ENCODE measurements at places on chromosomes 3 and 15.

- no peak for DNase-seq
Observed at GRCh38 chr3:159260049-159260662, 458.3 kb downstream of the MFSD1 start.

- DNase-seq, result no peak
Observed at GRCh38 chr3:182083112-182083511, 371.4 kb downstream of the SOX2 start.

- no peak for DNase-seq
Observed at GRCh38 chr3:48980295-48980694, 9.7 kb upstream of the P4HTM start.

GRCh38 chr3:126982471-126983175, at the start of gene PLXNA1:
TSS of gene PLXNA1 (plus strand) at chr3:126983115. CDS start at chr3:126988594, 5,479 bp downstream.
- DNase-seq, result peak; percentile 90

GRCh38 chr15:56887782-56888438, 30.5 kb upstream of the TCF12 start:
- DNase-seq, result no peak

DNA sequence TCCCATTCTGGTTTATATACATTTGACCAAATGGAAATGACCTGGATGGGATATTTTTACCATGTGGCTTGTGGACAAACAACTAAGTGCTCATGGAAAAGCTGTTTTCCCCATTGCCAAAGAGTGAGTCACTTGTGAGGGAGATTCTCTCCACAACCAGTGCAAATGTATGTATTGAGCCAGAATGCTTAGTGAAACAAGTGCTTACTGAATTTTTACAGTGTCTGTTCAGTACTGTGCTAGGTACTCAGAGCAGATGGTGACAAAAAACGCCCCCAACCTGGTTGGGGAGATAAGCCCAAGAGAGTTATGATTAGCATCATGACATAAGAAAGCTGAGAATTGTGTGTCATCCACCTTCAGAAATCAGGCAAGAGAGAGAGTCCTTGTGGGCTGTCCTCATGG, 2.3 kb downstream of the CHP1 start:
- no peak for DNase-seq

GRCh38 chr3:53171827-53172505, 11.0 kb downstream of the PRKCD start:
- no peak for DNase-seq

DNA sequence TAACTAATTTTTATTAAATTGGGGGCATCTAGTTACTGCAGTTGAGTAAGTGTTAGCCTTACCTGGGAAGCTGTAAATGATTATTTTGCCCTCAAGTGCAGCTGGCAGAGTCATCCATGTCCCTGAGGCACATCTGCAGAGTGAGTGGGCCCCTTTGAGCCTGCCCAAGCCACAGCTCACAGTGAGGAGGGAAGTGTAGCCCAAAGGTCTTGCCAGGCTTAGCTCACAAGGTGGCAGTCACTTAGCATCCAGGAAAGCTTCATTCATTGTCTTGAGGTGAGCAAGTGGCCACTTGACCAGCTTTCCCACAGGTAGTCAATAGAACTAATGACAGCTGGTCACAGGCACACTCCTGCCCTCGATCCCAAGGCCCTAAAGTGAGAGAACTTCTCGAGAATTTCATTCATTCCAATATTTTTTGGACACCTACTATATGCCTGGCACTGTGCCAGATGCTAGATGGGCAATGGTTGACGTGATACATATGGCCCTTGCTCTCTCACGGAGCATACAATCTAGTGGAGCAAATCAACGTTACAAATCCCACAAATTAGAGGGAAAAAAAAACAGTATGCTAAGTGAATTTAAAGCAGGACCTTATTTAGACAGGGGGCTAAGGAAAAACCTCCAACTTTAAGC, 163.3 kb upstream of the IL12A start:
- DNase-seq, result no peak

DNA sequence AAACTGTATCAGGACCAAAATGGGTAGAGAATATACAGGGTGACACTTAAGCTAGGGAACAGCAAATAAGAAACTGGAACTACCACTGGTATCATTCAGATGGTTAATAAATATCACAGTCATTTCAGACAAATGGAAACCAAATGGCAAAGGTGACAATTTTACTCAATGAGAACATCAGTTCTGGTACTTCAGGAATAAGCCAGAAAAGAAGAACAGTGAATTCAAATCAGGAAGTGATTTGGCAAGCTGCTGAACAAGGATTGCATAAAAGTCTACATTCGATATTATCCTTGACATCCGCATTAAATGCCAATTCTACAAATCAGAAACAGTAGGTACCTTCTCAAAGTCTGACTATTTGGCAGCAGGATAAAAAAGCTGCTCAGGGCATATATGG, 23.5 kb upstream of the STIMATE start:
- no peak for DNase-seq

DNA sequence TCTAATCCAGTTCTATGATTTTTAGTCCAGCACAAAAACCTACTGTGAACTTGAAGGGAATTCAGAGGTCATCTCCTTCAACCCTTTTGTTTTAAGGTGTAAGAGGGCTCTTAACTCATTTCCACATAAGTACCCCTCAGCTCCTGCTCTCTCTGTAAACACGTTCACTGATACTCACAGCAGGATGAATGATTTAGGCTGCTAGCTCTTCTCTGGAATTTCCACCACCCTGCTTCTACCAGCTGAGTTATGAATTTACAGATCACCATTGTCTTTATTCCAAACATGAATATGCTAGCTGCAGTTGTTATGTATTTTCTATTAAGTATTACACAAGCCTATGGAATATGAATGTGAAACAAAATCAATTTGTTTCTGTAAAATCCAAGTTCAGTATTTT, 101.3 kb upstream of the NANOGP8 start:
- DNase-seq, result no peak
